AG08396 (cell line): ENCODE measurements at places on chromosomes 2 and 18.

DNA sequence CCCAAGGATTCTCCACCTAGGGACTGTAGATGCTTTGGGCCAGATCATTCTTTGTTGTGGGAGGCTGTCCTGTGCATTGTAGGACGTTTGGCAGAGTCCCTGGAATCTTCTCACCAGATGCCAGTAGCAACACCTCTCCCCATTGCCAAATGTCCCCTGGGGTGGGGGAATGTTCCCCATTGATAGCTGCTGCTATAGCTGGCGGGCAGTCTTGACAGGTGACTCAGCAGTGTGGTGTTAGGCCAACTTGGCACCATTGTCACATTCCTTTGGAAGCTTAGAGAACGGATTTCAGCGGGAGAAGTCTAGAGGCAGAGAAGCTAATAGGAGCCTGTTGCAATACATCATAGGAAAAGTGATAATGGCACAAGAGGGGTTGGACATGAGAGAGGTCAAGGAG, 495.7 kb upstream of the SMIM21 start:
- no peak for DNase-seq

DNA sequence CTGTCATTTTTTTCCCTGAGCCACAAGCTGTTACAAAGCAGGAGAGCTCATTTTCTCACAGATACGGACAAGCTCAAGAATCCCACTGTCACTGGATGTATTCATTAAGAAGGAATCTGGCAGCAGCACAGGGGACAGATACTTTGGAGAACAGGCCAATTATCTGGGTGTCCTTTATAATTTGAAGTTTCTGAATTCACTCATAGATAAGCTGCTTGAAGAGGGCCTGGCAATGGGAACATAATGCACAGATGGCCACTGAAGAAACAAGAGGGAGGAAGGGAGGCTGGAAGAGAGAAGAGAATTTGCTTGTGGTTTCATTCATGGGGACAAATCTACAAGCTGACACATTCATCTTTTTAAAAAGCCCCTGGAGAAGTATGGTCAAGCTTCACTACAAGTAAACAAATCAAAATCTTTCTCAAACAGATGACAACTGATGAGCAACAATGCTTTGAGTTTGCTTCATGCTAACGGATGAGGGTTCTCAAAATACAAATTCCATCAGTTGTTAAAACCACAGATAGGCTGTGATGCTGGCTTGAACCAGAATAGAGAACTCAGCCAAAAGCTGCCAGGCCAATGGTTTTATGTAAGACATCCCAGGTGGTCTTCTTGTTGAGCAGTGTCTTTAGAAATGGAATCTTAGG, 11.9 kb downstream of the BCL2 start:
- DNase-seq, result no peak

DNA sequence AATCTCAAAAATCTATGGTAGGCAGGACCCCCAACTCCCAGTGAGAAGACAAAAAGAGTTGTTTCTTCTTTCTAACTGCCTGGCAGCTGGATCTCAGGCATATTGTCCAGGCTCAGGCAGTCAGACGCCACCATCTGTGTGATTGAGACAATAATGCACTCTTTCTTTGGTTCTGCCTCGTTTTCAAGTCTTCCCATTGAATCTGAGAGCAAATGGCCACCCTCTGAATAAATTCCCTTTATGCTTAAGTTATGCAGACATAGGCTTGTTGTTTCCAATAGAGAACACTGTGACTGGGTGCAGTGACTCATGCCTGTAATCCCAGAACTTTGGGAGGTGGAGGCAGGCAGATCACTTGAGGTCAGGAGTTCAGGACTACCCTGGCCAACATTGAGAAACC, 15.3 kb upstream of the CD207 start:
- no peak for DNase-seq

- DNase-seq, result no peak
Observed at GRCh38 chr2:227146456-227146855, 17.5 kb downstream of the COL4A4 start.

DNA sequence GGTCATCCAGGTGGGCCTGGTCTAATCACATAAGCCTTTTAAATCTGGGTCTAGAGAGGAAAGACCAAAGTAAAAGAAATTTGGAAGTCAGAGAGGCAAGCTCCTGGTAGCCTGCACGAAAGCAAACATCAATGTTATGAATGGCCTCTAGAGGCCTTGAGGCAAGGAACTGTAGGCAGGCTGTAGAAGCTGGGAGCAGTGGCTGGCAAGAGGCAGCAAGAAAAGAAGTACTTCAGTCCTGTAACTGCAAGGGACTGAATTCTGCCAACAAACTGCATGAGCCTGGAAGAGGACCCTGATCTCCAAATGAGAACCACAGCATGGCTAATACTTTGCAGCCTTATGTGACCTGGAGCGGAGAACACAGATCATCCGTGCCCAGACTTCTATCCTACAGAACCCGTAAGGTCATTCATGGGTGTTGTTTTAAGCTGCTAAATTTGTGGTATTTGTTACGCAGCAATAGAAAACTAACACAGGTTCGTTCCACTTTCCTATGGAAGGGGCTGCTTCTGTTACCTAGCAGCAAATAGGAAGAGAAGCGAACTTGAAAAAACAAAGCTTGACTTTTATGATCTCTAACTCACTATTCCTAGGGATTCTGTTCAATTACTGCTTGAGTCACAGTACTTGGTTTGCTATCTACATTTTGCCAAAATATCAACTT, 1.2 kb downstream of the IMMT start:
- no peak for DNase-seq

DNA sequence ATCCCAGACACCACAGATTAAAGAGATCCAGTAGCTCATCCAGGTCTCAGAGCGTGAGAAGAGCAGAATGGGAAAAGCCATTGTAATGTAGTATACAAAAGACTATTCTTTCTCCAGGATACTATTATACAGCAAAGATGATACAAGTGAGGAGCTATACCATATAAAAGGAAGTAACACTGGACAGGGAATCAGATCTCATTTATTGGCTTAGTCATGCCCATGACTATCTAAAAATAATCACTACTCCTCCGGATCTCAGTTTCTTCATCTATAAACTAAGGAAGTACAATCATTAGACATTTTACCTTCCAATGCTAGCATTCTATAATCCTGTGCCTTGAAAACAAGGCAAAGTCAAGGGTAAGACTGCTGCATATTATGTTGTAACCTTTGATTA, 19.4 kb downstream of the KRCC1 start:
- DNase-seq, result no peak

- no peak for DNase-seq
Observed at GRCh38 chr2:232076736-232077135, 115.2 kb downstream of the DIS3L2 start.

- DNase-seq, result no peak
Observed at GRCh38 chr2:199950396-199950795, 4.9 kb downstream of the TYW5 start.

GRCh38 chr2:38533180-38533579, 69.5 kb downstream of the HNRNPLL start:
- no peak for DNase-seq

GRCh38 chr2:215577356-215577755, 141.5 kb upstream of the FN1 start:
- no peak for DNase-seq

GRCh38 chr2:229282758-229283546, 11.9 kb upstream of the PID1 start:
- DNase-seq, result peak; percentile 75

GRCh38 chr18:24208270-24209035, 69.6 kb downstream of the CABYR start:
- DNase-seq, result no peak

GRCh38 chr18:79470547-79470946, 74.8 kb downstream of the NFATC1 start:
- DNase-seq, result no peak

DNA sequence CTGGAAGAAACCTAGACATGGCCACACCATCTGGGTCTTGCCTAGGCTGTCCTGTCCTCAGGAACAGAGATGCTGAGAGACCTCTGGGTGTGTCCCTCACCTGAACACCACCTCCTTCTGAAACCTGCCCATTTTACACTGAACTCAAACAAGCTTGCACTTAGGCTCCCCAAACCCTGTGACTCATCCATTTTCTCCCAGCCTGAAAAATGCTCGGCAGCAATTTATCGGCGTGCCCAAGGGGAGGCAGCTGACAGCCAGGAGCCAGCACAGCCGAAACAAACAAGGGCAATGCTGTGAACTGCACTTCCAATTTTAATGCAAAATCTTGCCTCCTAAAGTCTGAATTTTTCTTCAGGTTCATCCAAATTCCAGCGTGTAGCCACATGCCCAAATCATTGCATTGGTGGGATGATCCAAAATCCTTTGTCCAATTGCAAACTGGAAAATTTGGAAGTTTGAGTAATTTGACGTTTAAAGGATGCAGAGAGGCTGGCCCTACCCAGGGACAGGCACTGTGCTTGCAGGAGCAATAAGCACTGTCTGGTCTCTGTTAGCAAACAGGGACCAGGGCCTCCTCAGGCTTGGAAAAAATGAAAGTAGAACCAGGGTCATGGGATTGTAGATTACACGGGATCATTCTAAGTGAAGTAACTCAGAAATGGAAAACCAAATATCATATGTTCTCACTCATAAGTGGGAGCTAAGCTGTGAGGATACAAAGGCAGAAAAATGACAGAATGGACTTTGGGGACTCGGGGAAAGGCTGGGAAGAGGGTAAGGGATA, 67.7 kb downstream of the GALNT14 start:
- no peak for DNase-seq

DNA sequence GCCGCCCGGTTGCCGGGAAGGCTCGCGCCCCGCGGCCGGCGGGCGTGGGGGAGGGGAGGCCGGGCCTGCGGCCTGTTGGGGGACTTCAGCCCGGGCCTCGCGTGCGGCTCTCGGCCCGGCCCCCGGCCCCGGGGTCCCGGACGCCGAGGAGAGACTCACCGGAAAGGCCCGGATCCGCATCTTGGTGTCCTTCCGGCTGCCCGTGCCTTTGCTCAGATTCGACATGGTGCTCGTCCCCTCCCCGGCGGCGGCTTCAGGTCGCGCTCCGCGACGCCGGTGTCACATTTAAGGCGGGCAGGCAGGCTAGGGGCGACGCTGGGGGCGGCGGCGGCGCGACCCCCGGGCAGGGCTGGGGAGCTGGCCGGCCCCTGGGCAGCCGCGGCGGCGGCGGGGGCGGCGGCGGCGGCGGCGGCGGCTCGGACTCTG, 365 bp downstream of the CUL3 start:
- peak; percentile 45 for DNase-seq

- peak; percentile 58 for DNase-seq
Observed at GRCh38 chr2:223943561-223944008, 1.6 kb downstream of the WDFY1 start.

DNA sequence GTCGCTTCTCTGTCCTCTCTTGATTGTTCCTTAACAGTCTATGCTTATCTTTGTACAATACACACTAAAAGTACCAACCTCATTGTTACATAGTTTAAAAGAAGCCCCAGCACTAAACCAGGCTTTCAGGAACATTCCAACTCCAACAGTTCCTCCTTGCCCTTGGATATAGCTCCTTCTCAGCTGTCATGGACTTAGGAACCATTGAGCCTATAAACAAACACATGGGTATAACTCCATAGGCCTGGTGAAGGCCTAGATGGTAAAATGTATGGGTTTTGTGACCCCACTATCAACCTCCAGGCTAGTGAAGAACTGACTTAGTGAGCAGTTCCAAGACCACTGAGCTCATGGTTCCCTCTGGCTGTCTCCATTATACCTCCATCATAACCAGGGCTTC, 74.8 kb upstream of the SLC39A10 start:
- no peak for DNase-seq

DNA sequence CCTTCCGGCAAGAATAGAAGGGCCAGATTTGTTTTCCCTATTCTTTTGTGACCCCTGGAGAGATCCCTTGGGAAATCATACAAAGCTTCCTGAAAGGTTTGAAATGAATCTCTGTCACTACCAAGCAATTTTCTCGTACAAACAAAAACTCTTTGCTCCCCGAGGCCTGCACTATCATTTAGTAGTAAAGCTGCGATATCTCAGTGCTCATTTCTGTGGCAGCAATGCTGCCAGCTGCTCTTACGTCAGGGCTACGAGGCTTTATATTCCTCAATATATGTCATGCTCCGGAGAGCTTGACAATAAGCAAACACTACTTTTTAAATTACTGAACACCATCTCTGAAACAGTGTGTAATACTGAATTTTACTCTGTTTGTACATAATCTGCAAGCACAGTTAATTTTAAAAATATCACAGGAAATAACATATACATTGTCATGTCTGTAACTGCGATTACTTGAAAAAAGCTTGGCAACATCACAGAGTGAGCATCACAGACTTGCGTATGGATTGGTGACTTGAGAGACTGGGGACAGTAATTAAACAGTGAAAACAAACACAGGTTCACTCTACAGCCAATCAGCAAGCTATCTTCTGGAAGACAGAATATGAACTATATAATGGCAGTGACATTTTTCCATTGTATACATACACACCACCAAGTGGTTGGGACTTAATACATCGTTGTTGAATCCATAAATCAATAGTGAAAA, 403.3 kb upstream of the NETO1 start:
- DNase-seq, result no peak

- DNase-seq, result no peak
Observed at GRCh38 chr2:74191596-74192380, 6.6 kb upstream of the MTHFD2 start.

- DNase-seq, result no peak
Observed at GRCh38 chr2:77034445-77034844, 487.7 kb downstream of the LRRTM4 start.

DNA sequence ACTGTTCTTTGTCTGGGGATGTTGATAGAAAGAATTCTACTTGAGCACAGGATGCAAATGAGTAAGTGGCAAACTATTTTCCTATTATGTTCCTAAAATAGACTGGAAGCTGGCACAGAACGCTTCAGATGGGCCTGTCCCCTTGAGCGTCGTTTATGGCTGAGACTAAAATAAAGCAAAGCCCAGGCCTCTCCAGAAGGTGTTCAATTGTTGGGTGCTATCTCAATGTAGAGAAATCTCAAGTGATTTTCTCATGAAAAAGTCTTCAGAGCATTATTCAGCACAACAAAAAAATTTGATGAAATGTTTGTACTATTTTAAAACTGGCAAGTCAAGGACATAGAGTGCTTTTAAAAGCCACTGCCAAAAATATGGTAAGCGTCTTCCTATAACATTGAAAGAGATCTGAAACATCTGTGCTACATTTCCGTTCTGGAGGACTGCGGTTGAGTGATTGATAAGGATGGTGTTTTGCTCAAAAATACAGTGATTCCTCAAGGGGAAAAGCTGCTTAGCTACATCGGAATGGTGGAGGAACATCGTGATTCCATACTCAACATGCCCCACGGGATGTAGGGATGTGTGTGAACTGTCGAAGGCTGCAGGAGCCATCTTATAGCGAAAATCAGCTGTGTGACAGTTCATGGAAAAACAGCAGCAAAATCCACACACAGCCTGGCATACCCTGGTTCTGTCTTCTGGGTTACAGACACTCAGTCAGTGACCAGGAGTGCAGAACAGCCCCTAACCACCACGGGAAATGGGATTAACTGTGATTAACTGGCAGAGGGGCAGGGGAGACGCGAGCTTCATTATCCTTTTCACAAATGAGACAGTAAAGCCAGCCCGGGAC, 10.4 kb upstream of the LRRFIP1 start:
- DNase-seq, result peak; percentile 78
